Astrocyte (in vitro differentiated cells and primary cell): ENCODE measurements at places on chromosomes 1 and 21. TPM values are rescaled to one million over a fixed set of nuclear protein-coding genes. Genes with fewer than 3 reads are reported as not detected.

Gene WNT4
- 0.91 and 1.2 TPM in 2 replicates for total RNA-seq

Gene PDE9A
- total RNA-seq = 6.2 and 7.8 TPM in 2 replicates

Gene LCE1E
- total RNA-seq = not detected in 2 replicates

Gene TMPRSS15
- not detected in 2 replicates for total RNA-seq

Gene TAS1R3
- 0.41 and 0.50 TPM in 2 replicates for total RNA-seq

DNA sequence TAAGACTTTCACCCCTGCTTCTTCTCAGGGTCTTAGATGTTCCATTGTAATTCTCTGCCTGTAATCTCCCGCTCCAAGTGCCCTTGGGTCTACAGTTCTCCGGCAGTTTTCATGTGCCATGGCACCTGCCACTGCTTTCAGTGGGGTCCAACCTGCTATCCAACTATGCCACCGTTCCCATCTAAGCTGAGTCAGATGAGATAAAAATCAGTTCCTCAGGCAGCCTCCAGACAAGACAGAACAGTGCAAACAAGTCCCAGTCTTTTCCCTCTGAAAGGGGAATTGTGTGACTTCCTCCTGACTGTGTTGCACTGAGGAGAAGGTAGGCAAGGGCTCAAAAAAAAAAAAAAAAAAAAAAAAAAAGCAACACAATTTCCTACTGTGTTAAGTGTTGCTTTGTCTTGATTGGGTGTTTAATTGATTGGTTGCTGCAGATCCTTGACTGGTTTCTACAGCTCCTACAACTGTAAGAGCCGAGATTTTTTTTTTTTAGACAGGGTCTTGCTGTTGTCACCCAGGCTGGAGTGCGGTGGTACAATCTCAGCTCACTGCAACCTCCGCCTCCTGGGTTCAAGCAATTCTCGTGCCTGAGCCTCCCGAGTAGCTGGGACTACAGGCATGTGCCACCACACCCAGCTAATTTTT lies 50.7 kb downstream of the EBNA1BP2 start:
- DNase-seq = no peak

DNA sequence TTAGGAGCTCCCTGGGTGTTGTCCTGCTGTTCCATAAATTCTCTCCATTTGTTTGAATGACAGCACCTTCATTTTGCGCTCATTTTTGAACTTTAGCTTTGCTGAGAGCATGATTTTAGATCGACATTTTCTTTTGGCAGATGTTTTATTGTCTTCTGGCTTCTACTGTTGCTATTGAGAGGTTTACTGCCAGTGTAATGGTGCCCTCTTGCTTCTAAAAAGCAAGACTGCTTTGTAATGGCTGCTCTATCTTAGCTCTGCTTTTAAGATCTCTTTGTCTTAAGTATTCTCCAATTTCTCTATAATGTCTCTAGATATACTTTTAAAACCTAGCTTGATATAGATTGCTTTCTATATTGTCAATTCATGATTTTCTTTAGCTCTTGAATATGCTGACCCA lies 27.8 kb downstream of the THEM4 start:
- no peak for DNase-seq

- no peak for DNase-seq
Measured at GRCh38 chr1:18575620-18576019, 55.0 kb upstream of the PAX7 start.

DNA sequence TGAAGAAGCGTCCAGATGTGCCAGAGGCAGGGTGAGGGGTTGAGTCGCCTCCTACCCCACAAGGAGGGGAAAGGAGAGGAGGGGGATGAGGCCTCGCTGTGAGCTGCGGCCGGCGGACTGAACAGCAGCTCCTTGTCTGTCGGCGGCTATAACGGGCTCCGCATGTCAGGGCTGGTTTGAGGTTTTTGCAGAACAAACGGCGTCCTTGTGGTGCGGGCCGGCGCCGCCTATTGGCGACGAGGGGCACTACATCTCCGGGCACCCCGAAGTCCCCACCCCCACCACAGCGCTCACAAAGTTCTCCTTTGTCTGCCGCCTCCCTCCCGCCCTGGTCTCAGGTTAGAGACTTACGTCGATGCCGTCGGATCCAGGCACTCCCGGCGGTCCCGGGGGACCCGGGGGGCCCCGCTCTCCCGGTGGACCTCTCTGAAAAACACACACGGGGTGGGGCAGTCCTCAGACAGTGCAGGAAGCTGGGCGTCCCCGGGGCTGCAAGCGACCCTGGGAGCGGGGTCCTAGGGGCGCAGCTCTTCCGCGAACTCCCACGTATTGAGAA lies 1.8 kb downstream of the COL9A2 start:
- DNase-seq = peak; percentile 71

GRCh38 chr1:208110296-208110695 lies 133.9 kb downstream of the PLXNA2 start:
- no peak for DNase-seq

GRCh38 chr1:53367503-53368313 lies 39.8 kb upstream of the LRP8 start:
- DNase-seq = no peak

GRCh38 chr1:52592637-52593323 lies 9.4 kb upstream of the GPX7 start:
- no peak for DNase-seq

DNA sequence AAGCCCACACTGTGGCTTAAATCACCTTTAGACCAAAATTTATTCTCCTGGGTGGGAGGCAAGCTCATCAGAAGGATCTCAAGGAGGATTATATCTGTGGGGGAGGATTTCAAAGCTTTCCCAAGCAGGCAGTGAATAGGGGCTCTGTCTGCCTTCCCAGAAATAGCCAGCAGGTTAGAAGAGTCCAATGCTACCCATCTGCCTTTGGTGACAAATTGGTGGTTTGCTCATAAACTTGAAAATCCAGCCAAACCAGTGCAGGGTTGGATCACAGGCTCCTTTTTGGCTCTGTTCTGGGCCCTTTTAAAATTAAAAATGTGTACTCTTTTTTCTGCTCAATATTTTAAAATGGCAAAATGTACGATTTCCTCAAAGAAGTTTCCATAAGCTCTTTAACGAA lies 118.9 kb upstream of the ZC3H11B start:
- DNase-seq = no peak

- DNase-seq = no peak
Measured at GRCh38 chr1:168691541-168691940, 37.5 kb downstream of the DPT start.

DNA sequence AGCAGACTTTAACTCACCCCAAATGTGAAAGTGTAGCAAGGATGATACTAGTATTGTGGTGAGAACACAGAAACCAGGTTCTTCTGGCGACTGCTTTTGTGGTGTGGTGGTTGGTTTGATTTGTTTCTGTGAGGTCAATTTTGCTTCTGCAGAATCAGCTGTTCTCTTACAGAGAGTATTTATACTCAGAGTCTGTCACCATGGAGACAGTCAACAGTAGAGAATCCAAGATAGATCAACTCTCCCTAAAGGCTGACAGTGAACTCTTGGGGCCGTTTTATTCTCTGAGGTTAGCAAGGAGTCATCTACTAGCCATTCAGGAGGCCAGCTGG lies at the start of gene CFAP107:
Gene CFAP107 (plus strand): TSS at position 209 of the 332 bp plus-strand sequence. CDS start 231 bp downstream, outside the sequence.
- no peak for DNase-seq

GRCh38 chr1:154465621-154466195 lies 36.3 kb upstream of the TDRD10 start:
- DNase-seq = no peak

- no peak for DNase-seq
Measured at GRCh38 chr1:6582370-6582769, 2.6 kb downstream of the ZBTB48 start.

GRCh38 chr1:37725851-37726613 lies 33.7 kb downstream of the CDCA8 start:
- no peak for DNase-seq

DNA sequence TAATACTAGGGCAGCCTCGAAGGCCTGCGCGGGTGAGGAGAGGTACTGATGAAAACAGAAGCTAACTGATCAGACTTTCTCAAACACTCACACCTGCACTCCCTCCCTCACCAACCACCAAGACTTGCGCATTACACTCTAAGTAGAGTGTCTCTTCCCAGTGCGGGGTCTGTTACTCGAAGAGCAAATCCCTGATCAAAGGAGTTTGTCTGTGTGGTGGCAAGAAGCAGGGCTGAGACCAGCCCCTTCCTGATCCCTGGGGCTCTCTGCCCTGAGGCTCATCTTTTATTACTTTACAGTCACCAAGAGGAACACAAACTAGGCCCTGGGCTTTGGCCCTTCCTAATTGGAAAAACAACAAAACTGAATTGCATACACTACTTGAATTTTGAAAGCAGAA lies 19.5 kb upstream of the TSNAX start:
- DNase-seq = no peak

DNA sequence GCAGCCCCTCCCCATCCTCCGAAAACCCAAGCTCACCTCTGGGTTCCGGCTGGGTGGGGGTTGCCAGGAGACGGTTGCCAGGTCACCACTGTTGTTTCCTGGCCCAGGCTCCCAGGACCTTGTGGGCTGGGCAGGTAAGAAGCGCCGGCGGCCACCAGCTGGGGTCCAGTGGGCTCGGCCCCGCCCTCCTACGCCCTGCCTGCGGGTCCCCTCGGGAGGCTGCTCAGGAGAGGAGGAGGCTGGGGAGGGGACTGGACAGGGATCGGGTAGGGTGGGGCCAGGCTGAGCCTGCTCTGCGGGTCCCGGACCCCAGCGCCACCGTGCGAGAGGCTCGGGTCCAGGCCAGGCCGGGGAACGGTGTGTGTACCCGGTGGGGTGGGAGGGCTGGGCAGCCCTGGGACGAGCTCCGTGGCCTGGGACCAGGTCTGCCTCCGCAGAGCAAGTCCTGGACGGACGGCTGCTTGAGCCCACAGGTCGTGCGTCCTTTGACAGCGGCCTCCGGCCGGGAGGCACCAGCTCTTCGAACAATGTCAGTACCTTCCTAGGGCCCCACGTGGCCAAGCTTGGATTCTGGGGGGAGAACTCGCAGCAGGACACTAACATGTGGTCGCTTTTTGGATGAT lies at the start of gene TTLL10:
Gene TTLL10 (plus strand): TSS at position 88 of the 623 bp plus-strand sequence. CDS start 5,336 bp downstream, outside the sequence.
- no peak for DNase-seq

- peak; percentile 74 for DNase-seq
Measured at GRCh38 chr1:84096176-84096575, 47.9 kb upstream of the PRKACB start.

DNA sequence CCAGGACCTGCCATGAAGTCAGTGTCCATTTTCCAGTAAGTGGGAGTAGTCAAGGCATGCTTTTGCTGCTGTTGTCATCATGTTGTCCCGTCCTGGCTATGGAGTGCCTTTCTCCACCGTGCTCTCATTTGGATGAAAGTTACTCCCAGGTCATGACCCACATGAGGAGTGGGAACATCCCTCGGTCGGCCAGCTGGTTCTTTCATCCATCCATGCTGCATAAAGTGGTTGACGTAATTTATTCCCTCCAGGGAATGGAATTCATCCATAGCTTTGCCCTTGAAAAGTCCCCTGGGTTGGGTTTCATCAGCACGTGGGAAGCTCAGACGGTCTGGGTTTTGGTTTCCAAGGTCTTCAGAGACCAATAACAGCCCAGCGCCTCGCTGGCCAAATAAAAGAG lies 11.6 kb downstream of the PLA2G2A start:
- DNase-seq = no peak

- DNase-seq = peak; percentile 33
Measured at GRCh38 chr1:215923129-215923824, 356.2 kb downstream of the KCTD3 start.

DNA sequence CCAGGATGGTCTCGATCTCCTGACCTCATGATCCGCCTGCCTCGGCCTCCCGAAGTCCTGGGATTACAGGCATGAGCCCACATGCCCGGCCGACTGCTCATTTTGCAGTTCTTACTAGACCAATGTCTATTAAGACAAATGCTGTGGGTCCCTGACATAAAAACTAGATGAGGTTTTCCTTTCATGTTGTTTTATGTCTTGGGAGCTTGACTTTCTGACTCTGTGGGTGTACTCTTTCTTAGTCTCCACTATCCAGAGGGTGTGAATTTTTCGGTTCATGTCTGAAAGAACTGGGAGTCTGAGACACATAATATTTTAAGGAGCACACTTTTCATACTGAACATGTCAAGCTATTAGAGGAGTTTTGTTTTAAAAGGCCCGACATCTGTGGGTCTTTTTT lies 744.9 kb upstream of the B3GALT2 start:
- DNase-seq = no peak
